ENCODE measurements at places on chromosomes 13 and 19.

GRCh38 chr19:19750842-19751790 is 18.2 kb upstream of the ZNF14 start:
- DNase-seq, result no peak

DNA sequence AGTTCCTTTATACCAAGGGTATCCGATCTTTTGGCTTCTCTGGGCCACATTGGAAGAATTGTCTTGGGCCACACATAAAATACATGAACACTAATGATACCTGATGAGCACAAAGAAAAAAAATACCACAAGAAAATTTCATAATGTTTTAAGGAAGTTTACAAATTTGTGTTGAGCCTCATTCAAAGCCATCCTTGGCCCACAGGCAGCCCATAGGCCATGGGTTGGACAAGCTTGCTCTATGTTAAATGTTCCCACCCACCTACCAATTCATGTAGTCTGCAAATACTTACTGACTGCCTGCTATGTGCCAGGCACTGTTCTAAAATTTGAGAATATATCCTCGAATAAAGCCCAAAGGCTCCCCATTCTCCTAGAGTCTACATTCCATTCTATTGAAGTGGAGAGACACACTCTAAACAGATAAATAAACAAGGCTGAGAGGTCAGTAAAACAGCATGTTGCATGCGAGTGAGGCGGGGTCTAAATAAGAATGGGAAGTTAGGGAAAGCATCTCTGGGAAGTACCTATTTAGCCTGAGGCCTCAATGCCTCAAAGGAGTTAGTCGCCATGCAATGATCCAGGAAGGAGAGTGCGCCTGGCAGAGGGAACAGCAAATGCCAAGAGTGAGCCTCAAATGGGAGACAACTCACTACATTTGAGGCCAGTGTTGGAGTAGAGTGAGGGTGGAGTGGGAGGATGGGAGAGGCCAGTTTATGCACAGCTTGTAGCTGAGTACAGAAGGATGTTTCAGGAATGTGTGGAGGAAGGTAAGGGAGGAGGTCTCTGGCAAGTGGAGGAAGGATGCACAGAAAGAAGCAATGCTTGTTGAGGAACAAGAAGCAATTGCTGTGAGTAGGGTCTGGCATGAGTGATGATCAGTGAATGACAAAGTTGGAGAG is 52.5 kb upstream of the CLDN10 start:
- no peak for DNase-seq

DNA sequence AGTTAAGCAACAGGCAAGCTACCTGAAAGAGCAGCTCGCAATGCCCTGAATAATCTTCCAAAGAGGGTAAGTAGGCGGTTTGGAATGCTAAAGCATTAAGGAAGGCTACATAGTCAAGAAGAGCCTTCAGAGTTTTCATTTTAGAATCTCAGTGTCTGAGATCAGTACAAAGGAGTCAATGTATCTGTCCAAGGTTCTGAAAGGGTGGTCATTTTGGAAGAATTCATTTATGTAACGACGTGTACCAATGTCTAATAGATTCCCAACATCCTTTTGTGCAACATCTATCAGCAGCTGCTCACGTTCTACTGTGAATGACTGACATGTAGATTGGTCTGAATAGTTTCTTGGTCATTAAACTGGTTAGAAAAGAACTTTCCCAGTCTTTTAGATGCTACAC is 15.2 kb downstream of the ZNF665 start:
- DNase-seq, result no peak

DNA sequence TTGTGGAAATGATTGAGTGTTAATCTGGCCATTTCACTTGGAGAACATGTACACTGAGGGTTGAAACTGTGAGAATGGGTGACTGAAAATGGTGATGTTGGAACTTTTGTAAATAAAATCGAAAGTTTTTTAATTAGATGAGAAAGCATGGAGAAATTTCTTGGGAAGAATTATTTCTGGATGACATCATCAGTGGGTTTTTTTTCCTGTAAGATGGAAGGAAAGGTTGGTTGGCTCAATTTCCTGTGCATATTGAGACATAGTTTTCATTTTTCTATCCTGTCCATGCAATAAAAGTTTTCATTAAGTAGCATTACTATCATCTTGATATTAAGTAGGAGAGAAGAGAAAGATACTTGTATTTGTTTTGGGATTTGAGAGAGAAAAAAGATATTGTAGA is 120.6 kb upstream of the HTR2A start:
- DNase-seq, result no peak

- DNase-seq, result no peak
Observed at GRCh38 chr13:71360041-71360440, 507.0 kb downstream of the DACH1 start.

DNA sequence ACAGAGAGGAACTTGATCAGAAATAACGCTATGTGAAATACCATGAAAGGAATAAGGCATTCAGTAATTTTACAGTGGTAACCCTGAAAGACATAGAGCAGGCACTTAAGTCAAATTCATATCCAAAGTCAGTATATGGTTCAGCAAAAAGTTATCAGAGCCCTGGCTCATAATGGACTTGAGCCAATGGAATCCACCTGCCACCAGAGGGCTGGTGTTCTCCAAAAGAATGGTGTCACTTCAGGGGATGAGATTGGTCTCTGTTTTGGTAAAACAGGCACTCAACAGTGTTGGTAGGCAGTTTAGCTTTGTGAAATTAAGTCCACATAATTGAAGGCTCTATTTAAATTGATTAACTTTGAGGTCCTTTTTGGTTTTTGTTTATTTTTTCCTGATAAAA is 93.9 kb downstream of the LIG4 start:
- DNase-seq, result no peak

DNA sequence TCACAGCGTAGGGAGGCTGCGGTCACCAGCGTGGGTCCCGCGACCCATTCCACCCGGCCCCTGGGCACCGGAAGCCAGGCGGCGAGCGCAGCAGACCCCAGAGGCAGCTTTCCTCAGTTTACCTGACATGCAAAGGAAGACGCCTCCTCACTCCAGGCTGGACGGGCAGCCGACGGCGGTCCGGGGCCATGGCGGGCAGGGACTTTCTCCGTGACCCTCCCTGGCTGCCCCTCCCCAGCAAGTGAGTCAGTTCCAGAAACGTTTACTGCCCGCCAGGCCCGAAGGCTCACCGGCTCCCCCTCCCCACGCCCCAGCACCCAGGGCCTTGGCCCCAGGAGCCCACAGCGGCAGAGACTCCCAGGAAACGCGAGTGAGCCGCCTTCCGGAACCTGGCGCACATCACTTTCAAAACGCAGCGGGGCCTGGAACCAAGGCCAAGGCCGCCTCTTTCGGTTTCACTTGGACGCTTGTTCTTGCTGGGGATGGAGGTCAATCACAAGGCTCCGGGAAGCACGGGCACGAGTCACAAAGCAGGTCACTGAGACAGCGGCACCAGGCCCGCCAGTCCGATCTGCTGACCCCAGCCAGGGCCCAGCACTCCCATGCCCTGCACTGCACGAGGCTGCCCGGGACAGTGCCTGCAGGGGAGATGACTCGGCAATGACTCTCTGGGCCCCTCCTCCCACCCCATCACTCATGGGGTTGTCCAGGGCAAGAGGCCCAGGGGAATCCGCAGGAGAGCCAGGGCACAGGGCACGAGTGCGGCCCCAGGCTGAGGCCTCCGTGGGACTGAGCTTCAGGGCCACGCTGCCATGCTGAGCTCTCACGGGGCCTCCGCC is 5.3 kb downstream of the SBNO2 start:
- no peak for DNase-seq

DNA sequence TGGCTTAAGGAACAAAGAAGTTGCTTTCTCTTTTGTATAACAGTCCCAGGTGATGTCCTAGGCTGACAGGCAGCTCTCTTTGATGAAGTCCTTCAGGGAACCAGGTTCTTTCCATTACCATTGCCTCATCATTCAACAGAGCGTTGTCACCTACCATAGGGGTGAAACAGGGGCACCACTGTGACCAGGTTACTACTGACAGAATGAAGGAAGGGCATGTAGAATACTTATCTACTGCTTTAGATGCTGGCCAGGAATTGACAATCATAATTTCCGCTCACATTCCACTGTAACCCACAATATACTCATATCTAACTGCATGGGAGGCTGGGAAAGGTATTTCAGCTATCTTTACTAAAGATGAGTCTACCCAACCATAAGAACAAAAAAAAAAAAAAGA is 148.0 kb upstream of the FNDC3A start:
- DNase-seq, result no peak

GRCh38 chr13:63336549-63336948 is 1920.9 kb upstream of the PCDH20 start:
- DNase-seq, result no peak

GRCh38 chr19:42563352-42564210 is 31.1 kb downstream of the CEACAM8 start:
- no peak for DNase-seq

DNA sequence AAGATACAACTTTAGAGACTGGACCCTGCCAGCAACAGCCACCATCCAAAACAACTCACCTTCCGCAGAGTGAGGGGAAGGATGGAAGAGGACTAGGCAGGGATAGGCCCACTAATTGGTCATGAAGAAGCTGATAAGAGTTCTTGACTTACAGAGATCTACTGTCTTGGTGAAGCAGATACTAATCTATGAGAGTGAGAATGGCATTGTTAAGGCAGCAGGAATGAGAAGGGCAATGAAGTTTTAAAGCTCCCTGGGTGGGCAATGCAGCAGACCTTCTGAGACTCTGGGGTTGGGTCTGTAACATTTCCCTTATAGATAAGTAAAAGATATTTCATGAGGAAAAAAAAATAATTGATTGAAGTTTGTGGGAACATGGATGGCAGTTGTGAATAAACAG is 63.7 kb downstream of the KLF12 start:
- no peak for DNase-seq

DNA sequence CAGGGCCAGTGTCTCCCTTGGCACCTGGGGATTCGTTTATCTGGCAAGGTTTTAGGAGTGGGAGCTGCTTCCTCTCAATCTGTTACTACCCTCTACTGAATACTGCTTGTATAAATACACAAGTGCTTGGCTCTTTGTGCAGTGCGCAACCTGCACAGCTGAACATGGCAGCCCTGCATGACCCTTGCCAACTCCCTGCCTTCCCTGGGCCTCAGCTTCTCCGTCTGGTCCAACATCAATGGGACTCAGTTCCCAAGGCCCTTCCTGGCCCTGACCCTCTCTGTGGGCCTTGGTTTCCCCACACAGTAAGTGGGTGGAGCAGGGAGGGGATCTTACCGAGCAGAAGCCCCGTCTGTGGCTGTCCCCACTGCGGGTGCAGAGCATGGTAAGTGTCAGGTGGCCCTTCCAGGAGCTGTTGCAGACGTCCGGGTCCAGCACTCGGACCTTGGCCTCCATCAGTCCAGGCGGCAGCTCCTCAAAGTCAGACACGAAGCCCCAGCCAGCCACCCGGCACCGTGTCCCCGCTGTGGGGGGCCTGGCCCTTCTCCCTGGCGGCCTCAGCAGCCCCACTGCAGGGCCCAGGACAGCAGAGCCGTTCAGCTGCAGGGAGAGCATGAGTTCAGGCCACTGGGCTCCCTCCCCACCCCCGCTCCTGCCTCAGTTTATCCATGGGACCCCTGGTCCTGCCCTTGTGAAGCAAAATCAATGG is 8.5 kb downstream of the PRSS57 start:
- no peak for DNase-seq

DNA sequence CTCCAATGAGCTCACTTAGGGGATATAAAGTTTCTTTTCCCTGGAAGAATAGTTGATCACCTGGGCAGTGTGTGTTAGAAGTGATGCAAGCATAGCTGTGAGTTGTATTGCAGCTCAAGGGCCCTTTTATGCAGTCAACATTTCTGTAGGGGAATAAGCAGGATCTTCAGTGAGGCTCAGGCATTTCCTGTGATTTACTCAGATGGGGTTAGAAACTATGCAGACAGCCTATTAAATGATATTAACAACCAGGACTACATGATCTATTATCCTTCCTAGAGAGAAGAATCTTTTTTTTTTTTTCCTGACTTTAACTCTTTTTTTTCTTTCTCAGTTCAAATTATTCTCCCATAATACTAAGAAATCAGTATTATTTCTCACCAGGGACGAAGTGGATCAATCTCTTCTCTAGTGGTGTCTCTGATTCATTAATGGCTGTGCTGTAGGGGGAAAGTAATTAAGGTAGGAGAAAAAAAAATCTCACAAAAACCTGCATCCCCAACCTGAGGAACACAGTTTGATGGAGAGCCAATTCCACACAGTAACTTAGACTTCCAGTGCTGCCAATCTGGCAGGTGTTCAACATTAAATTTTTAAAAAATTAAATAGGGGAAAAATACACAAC is 126.4 kb upstream of the SLC10A2 start:
- DNase-seq, result no peak

DNA sequence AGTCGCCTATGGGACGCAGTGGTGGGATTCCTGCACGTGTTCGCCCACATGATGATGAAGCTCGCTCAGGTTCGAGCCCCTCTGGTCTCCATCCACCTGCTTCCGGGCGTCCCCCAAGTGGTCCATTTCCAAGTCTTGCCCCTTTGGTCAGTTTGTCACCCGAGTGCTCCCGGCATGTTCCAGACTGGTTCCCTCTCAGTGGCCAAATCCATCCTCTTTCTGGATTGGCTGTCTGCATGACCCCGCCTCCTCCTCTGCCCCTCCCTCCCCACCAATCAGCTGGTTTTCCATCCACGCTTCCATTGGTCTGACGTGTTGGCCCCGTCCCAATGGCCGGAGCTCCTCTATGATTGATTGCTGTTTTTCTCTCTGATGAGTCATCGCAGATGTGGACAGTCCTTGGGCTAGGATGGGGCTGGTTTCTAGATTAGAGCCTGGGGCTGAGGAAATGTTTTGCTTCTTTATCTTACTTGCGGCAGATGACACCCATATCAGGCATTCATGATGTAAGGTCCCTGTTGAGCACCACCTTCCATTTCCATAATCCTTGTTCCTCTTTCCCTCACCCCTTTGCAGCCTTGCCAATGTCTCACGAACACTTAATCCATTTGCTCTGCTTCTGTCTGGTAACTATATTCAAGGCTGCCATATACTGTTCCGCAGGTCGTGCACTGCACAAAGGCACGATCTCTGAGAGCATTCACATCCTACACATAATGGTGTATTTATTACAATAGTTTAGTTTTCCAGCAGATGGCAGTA is 73.8 kb downstream of the MAP4K1 start:
- DNase-seq, result no peak

DNA sequence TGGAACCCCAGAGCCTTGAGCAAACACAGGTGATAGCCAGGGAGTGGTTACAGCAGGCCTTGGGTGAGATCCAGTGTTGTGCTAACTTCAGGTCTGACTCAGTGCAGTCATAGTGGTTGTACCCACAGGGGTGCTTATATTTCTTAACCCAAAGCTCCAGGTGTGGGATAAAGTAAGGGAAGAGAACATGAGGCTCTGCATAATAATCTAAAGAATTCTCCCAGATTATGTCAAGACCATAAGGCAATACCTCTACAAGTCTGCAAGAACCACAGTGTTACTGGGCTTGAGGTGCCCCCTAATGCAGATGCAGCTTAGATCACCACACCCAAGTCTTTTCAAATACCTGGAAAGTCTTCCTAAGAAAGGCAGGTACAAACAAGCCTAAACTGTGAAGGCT is 485.4 kb downstream of the RFC3 start:
- DNase-seq, result no peak
